ENCODE measurements at places on chromosomes 11 and 22.
A peak's percentile ranks its signal among the peaks of the same experiment; 100 is the strongest.

DNA sequence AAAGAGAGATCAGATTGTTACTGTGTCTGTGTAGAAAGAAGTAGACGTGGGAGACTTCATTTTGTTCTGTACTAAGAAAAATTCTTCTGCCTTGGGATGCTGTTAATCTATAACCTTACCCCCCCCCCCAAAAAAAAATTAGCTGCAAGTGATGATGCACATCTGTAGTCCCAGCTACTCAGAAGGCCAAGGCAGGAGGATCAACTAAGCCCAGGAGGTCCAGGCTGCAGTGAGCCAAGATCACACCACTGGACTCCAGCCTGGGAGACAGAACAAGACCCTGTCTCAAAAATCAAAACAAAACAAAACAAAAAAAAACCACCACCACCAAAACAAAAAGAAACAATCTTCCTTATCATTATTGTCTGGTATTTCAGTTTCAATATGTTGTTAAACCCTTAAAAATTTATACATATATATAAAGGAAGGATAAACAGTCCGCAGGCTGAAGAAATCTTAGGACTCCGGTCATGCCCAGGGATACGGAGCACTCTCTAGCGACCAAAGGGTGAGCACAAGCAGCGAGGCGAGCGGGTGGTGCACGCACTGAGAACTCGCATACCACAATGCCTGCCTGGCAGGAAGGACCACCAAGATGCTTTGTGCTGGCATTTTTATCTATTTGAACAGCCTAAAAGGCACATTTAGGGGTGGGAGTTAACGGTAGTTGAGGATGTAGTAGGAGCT, 6.4 kb downstream of the POLDIP3 start:
- peak; percentile 27 for ATAC-seq

- no peak for ATAC-seq
Measured at GRCh38 chr11:12083380-12083779, 27.0 kb upstream of the MICAL2 start.

- ATAC-seq: no peak
Measured at GRCh38 chr22:42310291-42311015, 40.0 kb upstream of the TCF20 start.

GRCh38 chr22:49014227-49015201, 813.2 kb downstream of the BRD1 start:
- ATAC-seq: no peak

DNA sequence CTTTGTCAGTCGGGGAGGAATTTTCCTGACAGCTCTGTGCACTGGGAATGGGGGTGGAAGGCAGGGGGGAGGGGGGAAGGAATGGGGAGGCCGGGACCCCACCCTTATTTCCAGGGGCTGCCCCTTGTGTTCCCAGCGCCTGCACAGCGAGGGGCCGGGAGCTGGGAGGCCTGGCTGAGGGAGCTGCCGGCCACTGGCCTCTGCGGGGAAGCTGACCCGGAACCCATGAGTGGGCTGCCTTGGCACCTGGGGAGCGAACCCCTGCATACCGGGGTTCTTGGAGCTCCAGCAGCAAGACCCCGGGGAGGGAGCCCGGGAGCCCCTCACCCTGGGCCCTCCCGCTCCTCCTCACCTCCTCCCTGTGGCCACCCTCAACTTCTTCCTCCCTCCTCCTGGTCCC, 3.5 kb downstream of the H19 start:
- ATAC-seq: no peak

DNA sequence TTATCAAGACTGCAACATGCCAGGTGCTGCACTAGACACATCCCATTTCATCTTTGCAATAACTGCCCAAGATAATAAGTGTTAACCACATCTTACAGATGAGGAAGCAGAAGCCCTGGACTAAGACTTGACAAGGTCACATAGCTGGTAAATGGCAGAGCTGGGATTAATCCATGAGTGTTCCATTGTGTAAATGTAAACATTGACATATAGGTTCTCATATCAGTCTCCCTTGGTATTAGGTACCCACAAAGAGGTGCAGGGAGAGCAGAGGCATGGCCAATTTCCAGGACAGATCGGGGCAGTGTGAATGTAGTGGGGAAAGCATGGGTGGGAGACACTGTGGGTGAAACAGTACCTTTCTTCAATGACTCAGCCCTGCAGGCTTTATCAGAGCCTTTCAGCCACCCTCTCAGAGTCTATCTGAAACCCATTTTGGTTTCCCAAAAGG, 17.9 kb downstream of the MICAL2 start:
- no peak for ATAC-seq

DNA sequence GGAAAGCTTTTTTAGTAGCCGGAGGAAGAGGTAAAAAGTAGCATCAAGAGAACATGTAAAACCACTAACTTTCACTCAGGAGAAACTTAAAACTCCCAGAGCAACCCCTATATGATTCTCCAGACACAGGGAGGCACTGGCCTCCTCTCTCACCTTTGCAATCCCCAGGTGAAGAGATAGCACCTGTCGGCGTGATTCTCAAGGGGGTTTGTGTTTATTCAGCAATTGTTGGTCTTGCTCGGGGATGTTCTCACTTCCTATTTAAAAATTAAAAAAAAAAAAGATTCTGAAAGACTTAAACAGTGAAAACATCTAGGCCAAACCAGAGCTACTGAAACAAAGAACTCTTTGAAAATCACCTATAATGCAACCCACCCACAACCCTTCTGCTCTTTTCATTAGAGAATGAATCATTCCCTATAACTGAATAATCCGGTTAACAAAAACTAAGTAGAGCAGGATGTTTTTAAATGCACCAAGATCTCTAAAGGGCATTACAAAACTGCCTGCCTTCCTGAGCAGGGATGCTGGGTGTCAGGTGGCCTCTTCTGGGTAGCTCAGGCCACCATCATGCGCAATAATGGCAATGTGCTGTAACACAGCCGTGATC, 24.9 kb downstream of the DHCR7 start:
- no peak for ATAC-seq

- ATAC-seq: no peak
Measured at GRCh38 chr11:127023991-127024390, 23.4 kb upstream of the KIRREL3 start.

DNA sequence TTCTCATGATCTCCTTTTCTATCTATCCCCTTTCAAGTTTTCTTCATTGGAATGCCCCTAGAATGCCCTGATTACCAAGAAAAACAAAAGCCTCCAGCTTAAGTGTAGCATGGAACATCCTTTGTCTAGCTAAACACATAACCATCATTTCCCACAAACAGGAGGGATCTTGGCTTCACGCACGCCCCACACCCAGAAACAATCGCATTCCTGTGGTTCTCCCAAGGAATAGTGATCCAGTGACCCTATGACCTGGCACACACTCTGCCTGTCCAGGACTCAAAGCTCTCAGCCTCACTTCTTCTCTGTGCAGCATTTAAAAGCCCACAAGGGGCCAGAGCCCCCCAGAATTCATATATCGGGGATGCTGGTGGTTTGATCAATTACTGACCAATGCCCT, 9.3 kb upstream of the POU2AF1 start:
- no peak for ATAC-seq
